Fibroblast of skin of left quadriceps (primary cell): ENCODE measurements at places on chromosomes 2 and 18.
A peak's percentile ranks its signal among the peaks of the same experiment; 100 is the strongest.

GRCh38 chr2:28199995-28200679 is 192.5 kb upstream of the FOSL2 start:
- DNase-seq = no peak

GRCh38 chr2:233032551-233033320 is at the start of gene NEU2:
Gene NEU2 (plus strand): TSS chr2:233032672. CDS start chr2:233032672, 0 bp downstream.
- no peak for DNase-seq

GRCh38 chr2:29322011-29322410 is 206.8 kb downstream of the CLIP4 start:
- peak; percentile 81 for DNase-seq

DNA sequence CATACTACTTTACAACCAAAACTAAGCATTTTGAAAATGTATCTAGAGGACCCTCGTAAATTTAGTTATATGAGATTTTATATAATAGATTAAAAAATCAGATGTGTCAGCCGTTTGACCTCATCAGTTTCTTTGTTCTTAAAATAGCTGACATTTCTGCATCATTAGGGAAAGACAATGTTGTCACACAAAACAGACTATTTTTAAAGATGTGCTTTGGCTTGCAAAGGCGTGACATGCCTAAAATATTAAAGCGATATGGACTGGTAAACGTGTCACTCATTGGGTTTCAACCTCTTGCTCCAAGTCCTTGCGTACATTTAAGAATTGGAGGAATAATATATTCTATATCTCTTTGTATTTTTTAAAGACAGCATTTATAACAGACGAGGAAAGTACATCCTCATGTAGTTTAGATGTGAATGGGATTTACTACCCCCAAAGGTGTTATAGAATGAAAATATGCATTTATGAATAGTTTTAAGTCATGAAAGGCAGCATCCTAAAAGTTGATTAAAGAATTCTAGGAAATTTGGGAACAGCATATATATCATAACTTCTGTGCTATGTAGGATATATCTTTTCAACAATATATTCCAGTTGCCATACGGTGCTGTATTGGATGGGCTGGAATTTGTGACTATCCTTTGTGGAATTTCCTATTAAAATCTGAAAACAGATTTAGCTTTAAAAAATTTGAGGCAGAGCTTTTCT is 3.8 kb downstream of the MYL12A start:
- DNase-seq = no peak
